Stimulated activated CD4-positive, alpha-beta T cell treated with anti-CD3 and anti-CD28 coated beads, Interleukin-12 subunit alpha, Interleukin-12 subunit beta, amount 100 ng/mL, for 48 hours (primary cell): ENCODE measurements at places on chromosomes 11 and 22.

DNA sequence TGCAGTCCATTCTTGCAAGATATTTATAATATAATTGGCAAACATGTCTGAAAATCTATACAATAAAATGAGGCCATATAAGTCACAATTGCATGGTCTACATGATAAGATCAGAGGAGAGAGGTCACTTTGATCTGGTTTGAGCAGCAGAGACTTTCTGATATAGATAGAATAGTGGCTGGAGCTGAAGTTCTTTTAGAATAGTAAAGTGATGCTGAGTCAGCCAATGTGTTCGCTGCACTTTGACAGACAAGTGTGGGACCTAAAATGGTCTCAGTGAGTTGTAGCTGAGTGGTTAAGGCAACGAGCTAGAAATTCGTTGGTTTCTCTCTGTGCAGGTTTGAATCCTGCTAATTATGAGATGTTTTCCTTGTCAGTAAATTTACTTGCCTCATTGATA is 257.0 kb upstream of the C11orf87 start:
- no peak for DNase-seq

GRCh38 chr11:130413405-130414106 is 14.9 kb downstream of the ADAMTS8 start:
- DNase-seq: no peak

DNA sequence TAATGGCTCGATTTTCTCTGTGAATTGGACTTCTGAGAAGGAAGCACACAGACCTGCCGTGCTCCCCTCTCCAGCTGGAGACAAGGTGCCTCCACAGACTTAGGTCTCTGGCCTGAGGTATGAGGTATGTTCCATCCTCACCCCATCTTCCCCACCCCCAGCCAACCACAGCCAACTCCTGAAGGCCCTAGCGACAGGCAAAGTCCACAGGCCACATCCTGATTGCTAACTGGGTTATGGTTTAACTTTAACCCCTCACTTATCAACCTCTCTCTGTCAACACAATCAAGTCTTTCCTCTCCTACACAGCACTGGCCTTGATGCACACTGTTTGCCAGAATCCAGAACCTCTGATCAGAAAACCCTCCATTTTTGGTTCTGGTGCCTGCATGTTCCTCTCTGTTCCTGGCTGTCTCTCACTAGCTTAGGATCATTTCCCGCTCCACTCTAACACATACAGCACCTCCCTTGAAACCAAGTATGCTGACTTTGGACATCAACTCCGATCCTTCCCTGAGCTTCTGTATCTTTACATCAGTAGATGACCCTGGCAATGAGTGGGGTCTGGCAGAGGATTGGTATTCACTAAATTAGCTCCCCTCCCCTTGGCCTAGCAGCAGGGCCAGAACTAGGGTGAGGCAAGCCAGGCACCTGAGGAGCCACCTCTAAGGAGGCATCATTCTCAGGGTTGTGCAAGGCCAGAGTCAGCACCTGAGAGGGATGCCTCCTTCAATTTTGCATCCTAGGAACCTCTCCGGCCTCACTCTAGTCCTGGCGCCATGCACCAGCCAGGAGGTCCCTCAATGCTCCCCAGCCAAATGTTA is 22.0 kb downstream of the JAML start:
- DNase-seq: peak; percentile 43

GRCh38 chr11:95304777-95305176 is 73.8 kb upstream of the SESN3 start:
- DNase-seq: no peak

GRCh38 chr22:19138217-19139000 is 6.0 kb downstream of the ESS2 start:
- DNase-seq: no peak

- no peak for DNase-seq
These were observed 58.5 kb downstream of the GAB4 start for GRCh38 chr22:16949561-16949960.

DNA sequence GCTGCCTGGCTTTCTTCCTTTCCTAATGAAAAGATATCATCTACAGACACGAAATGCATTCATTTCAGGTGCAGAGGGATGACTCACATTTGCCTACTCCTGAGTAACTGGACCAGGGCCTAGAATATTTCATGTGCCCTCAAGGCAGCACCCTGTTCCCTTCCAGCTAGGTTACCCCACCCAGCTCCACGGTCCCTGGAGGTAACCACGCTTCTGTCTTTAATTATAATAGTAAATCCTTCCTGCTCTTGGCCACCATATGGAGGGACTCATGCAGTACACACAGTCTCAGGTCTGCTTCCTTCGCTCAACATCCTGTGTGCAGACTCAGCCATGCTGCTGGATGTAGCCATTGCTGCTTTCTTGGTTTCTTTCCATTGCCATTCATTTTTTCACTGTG is 22.3 kb downstream of the DHCR7 start:
- no peak for DNase-seq

DNA sequence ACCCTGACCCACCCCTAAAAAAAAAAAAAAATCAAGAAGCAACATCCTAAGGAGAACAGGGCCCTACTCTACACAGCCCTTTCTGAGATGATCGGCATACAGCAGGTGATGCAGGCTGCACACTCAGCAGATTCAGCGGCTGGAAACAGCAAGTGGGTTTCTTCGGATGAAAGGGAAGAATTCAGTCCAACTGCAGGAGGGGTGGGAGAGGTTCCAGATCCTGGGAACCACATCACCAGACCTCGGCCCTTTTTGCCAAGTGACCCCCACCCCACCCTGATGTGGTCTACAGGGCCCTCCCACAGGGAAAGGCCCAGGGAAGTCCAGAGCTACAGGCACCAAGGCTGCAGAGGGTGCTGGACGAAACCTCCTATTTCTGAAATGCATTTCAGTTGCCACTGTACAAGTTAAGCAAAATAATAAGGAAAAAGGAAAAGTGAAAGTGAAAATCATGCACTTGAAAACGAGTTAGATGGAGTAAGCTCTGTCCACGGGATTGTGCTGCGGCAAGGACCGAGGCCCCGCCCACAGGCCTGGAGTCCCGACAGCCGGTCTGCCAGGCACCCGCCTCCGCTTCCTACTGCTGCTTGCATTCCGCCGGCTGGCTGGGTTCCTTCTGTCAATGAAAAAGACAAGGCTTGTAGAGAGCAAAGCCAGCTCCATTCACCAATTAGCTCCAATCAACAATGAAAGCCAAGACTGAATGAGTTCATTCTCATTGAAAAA is 16.0 kb upstream of the PHLDA2 start:
- no peak for DNase-seq

DNA sequence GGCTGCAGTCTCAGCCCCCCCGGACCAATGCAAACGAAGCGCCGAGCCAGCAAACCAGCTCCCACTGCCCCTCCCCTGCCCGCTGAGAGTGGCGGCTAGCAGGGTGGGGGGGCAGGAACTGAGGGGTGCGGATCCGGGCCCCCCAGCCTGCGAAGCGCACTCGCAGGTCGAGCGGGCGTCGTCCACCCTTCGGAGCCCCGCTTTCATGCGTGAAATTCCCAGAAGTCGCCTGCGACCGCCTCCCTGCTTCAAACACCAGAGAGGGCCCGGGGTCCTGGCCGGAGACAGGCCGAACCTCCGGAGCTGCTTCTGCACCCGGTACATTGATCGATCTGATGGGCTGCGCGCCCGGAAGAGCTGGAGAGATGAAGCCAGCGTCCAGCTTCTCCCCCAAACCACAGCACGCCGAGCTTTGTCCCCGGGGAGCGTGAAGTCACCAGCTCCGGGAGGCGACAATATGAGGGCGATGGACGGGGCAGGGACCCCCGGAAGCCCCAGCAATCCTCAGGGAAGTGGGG is 646 bp upstream of the PATZ1 start:
- peak; percentile 20 for DNase-seq

DNA sequence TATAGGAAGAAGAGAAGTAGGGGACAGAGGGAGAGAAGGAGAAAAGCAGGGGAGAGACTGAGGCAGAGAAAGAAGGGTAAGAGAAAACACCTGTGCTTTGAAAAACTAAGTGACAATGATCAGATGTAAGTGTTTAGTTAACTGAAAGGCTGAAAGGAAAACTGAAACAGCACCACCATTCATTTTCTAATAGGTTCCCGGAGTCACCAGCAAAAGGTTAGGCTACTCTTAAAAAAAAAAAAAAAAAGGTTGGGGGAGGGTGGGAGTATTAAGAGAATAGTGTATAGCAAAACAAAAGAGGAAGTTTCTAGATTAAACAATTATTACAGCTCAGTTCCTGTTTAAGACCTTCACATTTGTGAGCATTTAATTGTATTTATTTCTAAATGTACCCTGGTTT is 113.8 kb downstream of the CADM1 start:
- DNase-seq: no peak

GRCh38 chr11:123853038-123853437 is 32.4 kb downstream of the TMEM225 start:
- no peak for DNase-seq

- no peak for DNase-seq
These were observed 14.2 kb downstream of the INCENP start for GRCh38 chr11:62137881-62138629.

DNA sequence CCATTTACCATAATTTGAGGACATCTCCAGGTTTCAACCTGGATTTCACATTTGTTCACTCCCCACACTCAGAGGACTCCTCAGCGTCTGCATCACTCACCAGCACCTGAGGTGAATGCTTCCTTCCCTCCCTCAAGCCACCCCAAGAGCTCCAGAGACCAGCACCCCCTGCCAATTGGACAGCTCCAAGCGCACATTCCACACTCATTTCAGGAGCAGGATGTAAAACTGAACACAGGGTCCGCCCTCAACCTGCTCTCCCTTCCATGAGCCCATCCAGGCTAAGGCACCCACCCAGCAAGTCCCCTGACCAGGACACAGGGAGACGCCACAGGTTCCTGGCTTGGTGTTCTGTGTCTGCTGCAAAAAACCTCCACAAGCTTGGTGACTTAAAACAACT is 3.9 kb downstream of the SCGB1D1 start:
- no peak for DNase-seq

GRCh38 chr11:9399466-9399865 is 15.0 kb downstream of the IPO7 start:
- DNase-seq: no peak

- no peak for DNase-seq
These were observed 12.4 kb downstream of the CRELD2 start for GRCh38 chr22:49930596-49931412.

DNA sequence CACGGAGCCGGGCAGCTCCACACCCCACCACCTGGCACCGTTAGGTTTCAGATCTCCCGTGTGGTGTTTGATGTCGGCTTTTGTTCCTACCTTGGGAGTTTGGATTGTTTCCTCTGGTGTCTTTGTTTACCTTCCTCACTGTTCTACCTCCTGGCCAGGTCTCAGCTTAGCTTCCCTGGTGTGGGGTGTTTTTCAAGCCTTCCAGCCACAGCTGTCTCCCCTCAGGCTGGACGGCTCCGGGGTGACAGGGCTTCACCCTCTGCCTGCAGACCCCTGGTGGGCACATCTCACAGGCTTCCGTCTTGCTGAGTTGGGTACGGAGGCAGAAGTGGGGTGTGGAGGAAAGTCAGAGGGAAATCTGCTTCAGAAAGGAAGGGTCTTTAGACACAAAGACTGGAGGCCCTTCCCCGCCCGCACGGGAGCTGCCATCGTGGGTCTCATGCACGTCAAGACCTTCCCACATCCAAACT is 59.6 kb upstream of the EMID1 start:
- no peak for DNase-seq

GRCh38 chr11:125401746-125402145 is 94.3 kb downstream of the FEZ1 start:
- DNase-seq: no peak

DNA sequence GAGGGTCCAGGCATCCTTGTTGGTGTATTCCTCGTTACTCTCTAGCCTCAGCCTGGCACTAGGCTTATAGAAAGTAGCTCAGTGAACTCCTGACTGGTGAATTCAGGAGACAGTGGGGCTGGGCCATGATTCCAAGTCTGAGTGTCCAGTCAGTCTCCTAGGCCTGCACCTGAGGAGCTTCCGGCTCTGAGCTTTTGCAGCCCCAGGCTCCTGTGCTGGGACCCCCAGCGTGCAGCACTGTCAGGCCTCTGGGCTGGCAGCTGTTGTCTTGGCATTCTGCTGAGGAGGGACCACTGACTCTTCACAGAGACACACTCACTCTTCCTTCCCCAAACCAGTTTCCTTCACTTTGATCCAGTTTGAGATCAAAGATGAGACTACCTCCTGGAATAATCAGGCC is 82.4 kb downstream of the CTTN start:
- no peak for DNase-seq

DNA sequence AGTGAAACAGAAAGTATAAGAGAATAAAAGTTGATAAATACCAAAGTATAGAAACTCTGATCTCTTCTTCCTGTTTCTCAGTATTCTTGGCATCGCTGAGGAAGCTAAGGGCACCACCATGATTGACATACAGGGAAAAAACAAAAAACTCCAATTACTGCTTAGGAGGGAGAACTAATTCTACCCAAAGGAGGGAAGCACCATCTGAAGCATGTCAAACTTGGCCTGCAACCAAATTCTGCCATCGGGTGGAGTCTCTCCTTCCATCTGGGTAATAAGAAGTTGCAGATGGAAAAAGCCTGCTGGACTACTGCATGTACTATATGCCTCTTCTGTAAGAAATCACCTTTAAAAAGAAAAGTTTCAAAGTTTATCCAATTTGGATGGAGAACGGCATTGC is 30.5 kb upstream of the PPP2R1B start:
- DNase-seq: no peak

DNA sequence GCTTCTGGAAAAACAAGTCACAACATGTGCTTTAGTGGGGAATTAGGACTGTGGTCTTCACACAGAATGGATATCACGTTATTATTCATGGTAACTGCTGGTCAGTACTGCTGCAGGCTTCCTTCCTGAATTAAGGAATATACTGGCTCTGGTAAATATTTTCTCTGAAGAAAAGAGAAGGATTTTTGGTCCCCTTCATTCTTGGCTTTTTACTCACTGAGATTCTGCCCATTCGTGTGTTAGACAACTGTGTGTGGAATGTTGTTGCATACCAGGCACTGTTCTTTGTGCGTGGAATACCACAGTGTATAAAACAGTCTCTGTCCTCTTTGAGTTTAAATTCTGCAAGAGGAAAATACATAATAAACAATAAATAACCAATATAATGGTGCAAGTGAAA is 80.3 kb downstream of the ALX4 start:
- DNase-seq: no peak

DNA sequence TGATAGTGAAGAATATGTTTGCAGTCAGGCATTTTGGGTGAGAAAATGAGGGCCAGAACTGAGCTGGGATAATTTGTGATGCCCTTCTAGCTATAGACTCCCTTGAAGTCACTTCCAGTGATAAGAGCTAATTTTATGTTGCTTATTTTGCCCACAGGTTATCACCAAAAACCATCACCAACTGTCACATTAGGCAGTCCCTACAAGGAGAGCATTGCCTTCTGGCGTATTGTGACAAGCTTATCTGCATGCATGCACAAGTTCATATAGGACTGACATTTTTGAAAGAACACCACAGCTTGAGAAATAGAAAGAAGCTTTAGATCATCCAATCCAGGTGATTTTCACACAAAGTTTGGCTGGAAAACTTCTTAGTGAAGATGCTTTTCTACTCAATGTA is 735.3 kb upstream of the RAG2 start:
- no peak for DNase-seq
